ENCODE measurements at places on chromosomes 7 and 10.

DNA sequence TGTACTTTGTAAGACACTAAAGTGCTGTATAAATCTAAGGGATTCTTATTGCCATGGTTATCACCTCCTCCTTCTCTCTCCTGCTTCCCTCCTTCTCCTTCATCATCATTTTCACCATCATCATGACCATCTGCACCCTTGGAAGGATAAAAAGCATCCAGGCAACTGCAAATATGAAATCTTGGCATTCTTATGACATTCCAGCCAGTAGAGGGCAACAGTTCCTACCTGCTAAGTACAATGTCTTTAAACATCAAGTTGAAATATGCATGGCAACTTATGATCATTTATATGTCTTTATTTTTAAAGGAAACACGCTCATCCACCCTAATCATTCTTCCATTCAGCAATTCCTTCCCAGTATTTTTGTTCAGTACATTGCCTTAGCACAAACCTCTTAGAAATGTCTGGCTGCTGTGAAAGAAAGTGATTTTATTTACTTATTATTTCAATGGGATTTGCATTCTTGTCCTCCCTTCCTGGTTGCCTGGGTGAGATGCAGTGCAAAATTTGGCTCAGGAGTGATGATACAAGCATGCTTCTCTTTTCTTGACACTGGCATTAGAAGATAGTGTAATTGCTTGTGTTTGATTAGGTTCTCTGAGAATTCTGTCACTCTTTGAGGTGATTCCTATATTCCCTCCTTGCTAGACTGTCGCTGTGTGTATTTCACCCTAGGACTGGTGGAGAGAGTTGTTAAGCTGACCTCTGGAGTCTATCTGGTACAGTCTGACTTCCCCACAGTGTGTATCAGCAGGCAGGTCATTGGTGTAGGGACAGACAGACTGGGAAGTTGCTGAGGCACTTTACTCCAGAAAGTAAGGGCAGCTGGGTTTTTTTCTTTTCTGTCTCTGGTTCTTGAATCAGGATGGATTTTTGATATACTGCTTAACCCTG is 188.5 kb upstream of the BMPER start:
- no peak for DNase-seq

- DNase-seq: no peak
These were observed 145.0 kb downstream of the WDR37 start for GRCh38 chr10:1200866-1201807.

- DNase-seq: no peak
These were observed 70.0 kb upstream of the INSYN2A start for GRCh38 chr10:127266431-127266830.

DNA sequence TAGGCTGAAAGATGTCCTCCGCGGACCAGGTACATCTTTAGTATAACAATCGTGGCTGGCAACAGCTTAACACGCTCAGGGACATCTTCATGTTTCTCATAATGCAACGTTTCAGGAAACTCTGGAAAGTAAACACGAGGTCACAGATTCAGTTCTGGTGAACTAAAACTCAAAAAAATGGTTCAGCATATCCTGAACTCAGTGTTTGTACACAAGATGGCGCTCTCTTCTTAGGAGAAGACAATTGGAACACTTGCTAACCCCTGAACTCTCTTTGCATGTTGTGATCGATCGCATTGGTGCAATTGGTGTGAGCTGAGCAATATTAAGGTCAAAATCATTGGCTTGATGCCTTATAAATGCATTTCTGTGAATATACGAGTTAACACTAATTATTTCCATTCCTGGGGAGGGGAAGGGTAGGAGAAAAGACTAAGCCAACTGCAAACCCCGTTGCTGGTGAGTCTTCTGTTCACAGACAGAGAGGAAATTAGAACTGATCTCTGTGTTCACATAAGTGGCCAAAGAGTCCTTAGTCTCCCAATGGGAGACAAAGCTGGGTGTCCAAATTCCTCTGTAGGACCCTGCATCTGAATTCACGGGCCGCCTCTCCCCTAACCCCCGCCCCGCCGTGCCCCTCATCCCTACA is 52.6 kb upstream of the FAM180A start:
- no peak for DNase-seq

DNA sequence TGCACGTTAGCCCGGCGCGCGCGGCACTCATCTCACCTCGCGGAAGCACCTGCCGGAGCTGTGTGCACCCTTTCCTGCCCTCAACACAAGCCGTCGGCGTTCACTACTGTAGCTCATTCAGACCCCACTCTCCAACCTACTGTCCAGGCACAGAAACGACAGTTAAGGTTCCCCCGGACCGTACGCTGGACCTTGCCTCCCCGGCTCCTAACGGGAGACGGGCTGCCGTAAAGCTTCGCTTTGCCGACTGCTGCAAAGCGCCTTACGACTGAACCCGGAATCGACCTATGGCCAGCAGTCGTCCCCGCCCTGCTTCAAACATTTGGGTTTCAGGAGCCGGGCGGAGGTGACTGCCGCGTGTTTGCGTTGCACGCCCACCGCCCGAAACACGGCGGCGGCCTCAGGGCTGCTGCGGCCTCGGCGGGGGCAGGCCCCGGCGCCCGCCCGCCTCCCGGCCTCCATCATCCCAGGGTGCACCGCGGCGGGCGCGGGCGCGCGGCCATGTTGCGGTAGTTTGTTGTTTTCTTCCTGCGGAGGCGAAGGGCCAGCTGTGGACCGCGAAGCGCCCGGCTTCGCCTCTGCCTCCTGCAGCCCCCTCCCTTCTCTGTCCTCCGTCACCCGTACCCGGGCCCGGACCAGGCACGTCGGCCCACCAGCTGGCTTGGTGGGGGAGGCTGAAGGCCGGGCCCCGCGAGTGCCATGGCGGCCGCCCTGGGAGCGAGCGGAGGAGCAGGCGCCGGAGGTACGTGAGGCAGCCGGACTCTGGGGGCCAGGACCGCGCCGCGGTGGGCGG is at the start of gene RBM33:
RBM33 (plus strand) TSS at position 484 of the 793 bp plus-strand sequence; CDS start at position 700, 216 bp downstream.
- DNase-seq: peak; percentile 86

GRCh38 chr7:32155712-32156111 is 85.5 kb upstream of the PDE1C start:
- no peak for DNase-seq

DNA sequence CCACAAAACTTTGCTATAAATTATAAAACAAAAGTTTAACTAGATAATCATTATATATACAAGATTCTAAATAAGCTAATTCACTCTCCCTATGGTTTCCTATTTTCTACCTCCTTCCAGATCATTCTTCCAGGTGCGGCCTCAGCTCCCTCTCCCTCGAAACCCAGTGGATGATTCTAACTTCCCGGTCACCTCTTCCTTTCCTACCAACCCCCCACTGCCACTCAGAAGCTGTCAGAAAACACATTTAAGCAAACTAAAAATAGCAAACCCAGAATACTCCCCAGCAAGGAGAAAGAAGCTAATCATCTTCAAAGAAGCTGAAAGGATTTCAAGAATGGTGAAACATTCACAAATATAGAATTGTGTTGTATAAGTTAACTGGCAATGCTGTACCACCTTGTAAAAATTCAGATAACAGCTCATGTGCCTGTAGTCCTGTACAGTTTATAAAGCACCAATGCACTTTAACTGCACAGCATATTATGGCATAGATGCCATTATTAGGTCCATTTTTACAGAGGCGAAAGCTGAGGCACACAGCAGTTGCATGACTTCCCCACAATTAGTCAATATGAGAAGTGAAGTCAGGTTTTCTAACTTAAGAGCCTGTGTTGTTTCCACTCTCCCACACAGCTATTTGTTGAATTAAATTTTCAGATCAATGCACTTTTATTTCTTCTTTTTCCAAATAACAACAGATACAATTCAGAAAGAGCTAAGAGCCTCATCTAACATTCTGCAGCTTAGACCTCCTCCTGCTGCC is 13.7 kb upstream of the DNTT start:
- no peak for DNase-seq

GRCh38 chr7:19401461-19401860 is 256.2 kb upstream of the FERD3L start:
- DNase-seq: no peak

DNA sequence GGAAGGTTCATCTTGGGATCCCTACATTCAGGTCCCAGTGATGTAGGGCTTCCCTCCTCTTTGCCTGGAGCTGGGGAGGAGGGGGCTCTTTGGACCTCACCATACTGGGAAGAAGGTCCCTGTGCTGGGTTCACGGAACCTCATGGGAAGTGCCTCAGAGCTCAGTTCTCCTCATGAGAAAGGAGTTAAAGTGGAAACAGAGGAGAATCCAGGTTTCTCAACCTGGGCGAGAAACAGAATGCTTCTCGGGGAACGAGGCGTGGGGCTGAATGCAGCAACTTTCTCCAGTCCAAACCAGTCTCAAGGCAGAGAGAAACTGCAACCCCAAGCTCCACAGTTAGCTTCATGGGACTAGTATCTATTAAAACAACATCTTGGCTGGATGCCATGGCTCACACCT is 382.7 kb upstream of the FOXK1 start:
- no peak for DNase-seq

DNA sequence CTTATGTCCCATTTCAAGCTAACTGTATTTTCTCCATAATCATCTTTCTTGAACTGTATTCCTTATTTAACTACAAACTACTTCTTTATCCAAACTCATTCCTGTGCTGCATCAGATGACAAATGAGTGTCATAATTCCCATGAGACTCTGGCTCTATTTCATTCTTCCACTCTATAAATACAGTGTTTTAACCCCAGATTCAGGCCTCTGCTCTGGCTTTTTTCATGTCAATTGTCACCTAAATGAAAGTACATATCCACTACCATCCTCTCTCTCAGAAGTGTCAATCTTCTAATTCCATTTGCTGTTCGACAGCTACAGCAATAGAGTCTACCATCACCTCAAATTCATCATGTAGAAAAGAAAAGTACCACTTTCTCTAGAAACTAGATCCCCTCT is 172.7 kb downstream of the CACNA2D1 start:
- no peak for DNase-seq

DNA sequence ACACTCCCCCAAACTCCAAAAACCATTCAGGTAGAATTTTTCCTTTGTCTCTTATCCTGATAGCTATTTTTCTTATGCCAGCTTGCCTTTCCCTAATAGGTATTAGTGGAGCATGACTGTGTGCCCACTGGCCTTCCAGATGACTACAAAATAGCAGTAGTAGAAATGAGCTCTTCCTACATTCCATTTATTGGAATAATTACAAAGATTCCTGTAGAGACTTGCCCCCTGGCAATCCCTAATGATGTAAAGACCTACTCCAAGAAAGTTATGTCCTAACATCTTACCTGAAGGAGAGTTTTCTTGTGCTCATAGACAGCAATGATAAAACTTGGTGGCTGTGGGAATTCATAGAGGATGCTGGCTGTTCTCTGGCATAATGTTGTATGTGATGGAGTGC is 501.8 kb downstream of the GATA3 start:
- no peak for DNase-seq

- no peak for DNase-seq
These were observed 26.4 kb downstream of the SLC35B4 start for GRCh38 chr7:134290286-134290685.

DNA sequence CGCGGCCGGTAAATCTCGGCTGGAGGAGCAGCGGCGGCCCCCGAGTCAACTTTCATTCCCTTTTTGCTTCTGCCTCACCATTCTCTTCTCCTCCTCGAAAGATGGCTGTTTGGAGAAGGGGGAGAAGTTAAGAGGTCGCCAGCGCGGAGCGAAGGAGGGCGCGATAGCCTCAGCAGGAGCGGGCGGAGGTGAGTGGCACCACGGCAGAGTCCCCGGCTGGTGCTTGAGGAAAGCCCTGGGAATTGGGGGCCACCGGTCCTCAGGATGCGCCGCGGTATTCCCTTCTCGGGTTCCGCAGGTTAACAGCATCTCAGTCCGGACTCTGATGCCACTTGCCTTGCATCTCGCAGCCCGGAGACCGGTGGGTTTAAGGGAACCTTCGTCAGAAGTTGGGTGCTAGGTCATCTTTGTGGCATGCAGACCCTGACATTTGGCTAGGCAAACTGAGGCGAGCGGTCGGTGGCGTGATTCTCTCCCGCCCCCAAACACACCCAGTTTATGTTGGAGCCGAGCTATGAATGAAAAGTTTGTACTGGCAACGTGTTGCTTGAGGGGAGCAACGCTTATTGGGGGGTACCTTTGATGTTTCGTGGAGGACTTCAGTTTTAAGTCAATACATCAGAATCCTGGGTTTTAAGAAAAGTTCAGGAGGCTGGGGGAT is 59.5 kb upstream of the PRPS1L1 start:
- DNase-seq: no peak

DNA sequence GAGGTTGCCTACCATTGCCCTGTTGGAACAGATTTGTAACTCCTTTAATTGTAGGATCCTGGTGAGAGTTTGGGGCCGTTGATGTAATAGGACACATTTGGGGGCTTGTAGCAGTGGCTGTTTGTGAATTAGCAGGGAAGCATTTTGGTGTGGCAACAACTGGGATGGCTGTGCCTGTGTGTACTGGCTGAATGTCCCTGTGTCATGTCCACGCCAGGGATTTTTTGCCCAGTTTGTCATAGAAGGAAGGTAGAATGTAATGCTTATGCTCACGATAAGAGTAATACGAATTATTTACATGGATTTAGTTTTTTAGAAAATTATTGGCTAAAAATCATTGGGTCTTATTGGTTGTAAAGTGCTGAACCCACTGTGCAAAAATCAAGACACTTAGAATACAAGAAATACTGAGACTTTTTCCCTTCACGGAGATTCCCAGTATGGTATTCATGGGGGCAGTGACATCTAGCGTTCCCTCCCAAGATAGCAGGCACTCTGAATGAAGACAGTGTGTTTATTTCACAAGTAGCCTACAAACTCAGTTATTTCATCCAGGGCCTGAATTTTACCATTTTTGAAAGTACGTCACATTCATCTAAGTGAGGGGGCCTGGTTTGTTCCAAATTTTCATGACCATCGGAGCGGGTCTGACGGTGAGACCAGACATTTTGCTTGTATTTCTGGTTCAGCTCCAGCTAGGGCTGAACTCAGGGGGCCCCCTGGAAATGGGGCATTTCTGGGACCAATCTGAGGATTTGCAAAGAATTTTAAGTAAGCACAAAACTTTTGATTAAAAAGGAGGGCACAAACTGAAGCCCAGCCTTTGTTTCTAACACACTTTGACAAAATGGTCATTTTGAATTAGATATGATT is 74.7 kb downstream of the CACNB2 start:
- DNase-seq: no peak

DNA sequence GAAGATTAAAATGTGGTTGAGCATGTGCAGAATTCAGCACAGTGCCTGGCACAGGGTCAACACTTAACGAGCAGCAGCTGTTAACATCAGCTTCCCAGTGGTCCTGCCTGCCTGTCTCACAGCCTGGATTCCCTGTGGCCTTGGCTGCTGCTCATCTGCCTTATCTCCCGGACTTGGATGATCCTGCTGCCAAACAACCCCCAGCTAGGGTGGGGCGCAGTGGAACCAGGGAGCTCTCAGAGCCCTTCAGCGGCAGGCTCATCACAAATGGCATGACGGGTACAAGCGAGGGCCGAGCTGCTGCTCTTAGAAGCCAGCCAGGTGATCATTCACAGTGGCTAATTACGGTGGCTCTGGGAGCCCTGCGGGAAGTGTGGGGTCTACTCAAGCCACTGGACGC is 13.0 kb upstream of the SMARCD3 start:
- no peak for DNase-seq

DNA sequence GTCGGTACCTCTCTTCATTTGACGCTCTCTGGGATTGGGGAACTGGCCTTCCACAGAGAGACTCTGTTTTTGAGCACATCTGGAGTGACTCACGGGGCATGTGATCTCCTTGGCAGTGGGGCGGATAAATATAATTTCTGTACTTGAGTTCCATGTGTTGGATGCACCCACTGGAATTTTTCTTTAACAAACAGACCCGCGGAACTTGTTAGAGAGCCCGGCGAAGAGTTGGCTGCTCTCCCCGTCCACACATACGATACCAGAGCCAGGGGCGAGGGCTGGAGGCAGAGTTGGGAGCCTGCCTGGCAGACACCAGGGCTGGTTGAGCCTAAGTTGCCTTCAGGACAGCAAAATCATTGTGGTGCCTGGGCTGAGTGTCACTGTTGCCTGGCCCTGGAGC is at the start of gene FAM180A:
FAM180A (minus strand) TSS at position 44 of the 400 bp plus-strand sequence. CDS start 233 bp downstream, outside the sequence.
- no peak for DNase-seq
